Lower leg skin (tissue), 4 donors: ENCODE measurements at places on chromosomes 13 and 19.

DNA sequence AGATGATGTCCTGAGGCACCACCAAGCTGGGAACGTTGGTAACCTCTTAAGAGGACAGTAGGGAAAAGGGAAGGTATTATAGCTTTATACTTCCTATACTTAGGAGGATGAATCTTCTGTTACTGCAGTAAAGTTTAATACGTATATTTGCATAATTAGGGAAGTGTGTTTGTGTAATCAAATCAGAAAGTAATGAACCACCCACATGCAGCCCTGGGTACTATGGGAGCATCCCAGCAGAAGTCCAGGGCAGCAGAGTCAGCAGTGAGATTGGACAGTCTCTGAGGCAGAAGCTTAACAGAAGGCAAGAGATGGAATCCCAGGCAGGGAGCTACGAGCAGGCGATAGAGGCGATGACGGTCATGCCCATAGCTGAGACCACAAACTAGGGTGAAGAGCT, 12.5 kb downstream of the SAFB start:
- peak; percentile 23 for DNase-seq

- peak; percentile 90 for DNase-seq
These were observed 14.7 kb upstream of the ADGRE5 start for GRCh38 chr19:14366529-14366928.

- no peak for DNase-seq
These were observed 42.6 kb upstream of the ZNF91 start for GRCh38 chr19:23437901-23438300.

GRCh38 chr19:57192077-57192420, 749 bp downstream of the ZNF264 start:
- DNase-seq = no peak

- no peak for DNase-seq
These were observed 4.3 kb downstream of the F2RL3 start for GRCh38 chr19:16892868-16893685.

DNA sequence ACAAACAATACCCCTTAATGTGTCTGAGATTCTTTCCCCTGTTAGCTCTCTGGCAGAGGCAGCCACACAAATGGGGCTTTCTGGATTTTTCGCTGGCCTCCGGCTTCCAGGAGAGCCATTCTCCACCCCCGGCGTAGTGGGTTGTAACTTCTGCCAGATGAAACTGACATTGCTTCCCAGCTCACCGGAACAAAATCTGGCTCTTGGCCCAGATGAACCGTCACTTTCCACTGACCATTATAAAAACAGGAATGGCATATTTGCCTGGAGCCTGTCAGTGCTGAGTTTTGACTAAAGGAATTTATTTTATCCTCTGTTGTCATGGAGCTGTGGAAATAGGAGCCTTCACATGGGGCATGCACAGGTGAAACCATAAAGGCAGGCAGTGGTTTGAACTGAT, 120.6 kb upstream of the GPR12 start:
- no peak for DNase-seq

DNA sequence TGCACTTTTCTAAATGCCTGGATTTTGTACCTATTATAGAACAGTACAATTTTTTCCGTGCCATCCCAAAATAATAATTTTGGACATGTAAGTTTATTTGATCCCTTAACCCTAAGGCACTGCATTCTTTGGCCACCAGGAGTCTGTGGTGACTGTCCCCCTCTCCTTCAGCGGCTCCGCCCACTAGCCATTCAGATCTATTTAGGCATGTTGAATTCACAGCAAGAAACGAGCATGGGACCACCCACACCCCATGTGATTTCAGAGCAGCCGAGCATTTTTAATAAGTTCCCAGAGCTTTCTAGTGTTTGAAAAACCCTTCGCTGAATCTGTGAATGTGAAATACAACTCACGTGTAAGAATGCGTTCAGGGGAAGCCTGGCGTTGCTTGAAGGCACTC, 567.5 kb downstream of the MYO16 start:
- no peak for DNase-seq

DNA sequence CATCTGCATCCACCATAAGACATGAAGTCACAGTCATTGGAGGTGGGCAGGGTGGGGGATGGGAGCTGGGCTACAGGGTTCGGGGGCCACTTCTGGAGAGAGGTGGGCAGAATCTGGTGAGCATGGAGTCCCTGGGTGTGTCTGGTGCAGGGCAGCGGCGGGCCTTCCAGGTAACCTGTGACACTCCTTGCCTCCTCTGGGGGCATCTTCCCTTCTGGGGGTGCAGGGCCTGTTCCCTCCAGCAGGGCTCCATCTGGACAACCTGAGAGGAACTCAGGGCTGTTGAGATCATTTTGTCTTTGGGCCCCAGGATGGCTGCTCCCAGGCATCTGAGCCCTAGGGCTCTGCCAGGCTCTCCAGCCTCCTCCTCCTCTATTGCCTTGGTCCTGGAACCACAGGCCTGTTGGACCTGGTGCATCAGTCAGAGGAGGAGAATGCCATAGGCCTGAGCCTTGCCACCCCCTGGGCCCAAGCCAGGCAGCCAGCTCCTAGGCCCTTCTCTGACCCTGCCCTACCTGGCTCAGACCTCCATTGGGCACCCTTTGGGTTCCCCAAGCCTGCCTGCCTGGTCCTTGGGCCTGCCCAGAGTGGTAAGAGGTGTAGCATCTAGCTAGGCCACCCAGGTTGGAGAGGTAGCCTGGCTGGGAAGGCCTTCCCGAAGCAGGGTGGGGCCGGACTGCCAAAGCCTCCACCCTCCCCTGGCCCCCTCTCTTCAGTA, 13.4 kb downstream of the LYL1 start:
- no peak for DNase-seq

DNA sequence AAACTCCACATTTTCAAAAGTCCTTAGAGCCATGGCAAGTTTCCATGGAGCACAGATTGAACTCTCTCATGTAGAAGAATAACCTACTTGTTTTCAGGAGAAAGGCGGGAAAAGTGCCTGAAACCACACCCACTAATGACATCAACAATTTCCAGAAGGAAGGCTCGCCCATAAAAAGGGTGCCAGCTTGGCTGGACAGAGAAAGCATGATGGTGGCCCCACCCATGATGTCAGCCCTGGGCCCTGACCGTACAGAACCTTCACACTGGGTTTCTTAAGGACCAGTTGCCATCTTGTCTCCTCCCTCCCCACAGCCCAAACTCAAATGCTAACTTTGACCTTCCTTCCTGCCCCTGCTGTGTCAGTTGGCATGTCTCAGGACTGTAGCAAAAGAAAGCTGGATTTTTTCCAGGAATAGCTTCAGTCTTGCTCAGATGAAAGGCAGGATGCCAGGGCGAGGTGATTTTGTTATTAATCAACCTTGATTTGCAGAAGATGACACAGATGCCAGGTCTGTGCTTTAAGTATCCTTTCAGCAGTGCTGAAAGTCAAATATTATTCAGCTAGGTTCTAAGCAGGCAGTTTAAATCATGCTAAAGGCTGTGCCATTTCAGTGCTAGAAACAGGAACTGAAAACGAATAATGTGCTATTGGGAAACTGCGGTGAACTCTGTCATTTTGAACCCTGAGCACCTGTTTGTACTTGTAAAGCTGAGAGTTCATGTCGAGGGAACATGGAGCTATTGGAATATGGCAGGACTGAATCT, 89.5 kb upstream of the RFC3 start:
- no peak for DNase-seq

GRCh38 chr19:13872695-13873389, 4.1 kb upstream of the NANOS3 start:
- no peak for DNase-seq
